ENCODE measurements at places on chromosomes 3 and 15.

GRCh38 chr3:133188996-133189395 lies 150.8 kb downstream of the TMEM108 start:
- DNase-seq, result no peak

- DNase-seq, result no peak
Observed at GRCh38 chr3:72492240-72492639, 356.0 kb downstream of the SHQ1 start.

GRCh38 chr3:4845882-4846281 lies 133.4 kb upstream of the BHLHE40 start:
- DNase-seq, result no peak

DNA sequence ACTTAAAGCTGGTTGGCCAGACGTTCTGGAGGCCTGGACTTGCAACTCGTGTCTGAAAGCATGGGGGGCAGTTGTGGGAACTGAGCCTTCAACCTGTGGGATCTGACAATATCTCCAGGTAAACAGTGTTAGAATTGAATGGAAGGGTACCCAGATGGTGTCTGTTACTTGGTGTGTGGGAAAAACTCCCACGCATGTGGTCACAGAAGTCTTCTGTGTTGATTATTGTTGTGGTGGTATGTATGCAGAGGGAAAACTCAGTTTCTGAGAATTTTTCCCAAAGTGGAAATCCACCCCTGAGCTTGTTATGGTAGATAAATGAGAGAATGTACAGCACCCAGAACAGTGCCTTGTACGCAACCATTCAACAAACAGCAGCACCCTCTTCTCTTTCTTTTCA lies 238.1 kb upstream of the ICE2 start:
- no peak for DNase-seq

- DNase-seq, result no peak
Observed at GRCh38 chr15:38073178-38073946, 138.9 kb downstream of the TMCO5A start.
